ENCODE measurements at places on chromosomes 1 and 21.

DNA sequence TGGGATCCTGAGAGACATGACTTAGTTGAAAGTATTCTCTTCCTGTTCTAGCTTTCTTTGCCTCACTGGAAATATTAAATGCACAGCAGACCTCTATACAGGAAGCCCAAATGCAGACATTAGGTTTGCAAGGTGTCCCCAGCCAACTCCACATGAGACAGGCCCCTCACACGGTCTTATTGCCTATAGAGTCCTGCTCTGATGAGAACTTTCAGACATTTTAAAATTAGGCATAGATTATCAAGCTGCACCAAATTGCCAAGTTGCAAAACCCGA is 251.9 kb upstream of the C1orf105 start:
- DNase-seq: no peak

DNA sequence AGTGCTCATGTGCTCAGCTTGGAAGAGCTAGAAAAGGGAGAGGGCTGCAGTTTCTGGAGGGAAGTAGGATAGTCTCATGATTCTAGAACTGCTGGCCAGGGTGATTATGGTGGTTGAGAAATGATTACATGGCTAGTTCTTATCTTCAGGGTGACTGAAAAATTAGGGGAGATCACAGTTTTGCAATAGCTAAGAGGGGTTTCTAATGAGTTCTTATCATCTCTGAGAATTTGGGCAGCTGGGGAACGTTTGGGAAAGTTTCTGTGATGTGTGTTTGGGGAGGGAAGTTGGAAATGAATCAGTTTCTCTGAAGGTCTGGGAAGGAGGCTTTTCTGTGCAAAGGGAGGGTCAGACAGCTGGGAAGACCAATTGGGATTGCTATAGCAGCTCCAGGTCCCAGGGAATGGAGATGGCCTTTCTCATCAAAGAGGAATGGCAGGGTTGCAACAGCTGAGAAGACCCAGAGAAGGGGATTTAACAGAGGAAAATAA is 7.6 kb upstream of the RHOU start:
- DNase-seq: no peak

GRCh38 chr1:44030605-44031251 is 534 bp downstream of the SLC6A9 start:
- no peak for DNase-seq

GRCh38 chr1:12594966-12595756 is 22.8 kb downstream of the DHRS3 start:
- no peak for DNase-seq

GRCh38 chr1:161088587-161089110 is 709 bp downstream of the NECTIN4 start:
- no peak for DNase-seq

GRCh38 chr1:109319114-109319513 is 12.3 kb upstream of the MYBPHL start:
- no peak for DNase-seq

- DNase-seq: no peak
These were observed 3.1 kb downstream of the PRKAB2 start for GRCh38 chr1:147169171-147169570.

DNA sequence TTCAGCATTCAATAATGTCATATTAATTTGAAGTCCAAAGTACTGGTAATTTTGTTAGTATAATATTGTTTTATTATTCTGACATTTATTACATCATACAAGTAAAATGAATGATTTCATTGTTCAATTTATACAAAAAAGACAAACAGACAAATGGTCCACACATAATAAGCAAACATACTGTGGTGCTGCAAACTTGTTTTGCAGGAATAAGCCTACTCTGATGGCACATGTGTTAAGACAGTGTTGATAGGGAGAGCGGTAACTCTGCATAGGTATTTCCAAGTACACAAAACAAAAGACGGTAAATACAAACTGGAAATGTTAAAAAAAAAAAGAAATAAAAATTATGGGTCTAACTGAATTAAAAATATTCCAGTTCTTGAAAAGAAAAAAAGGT is 59.7 kb upstream of the DPYD start:
- DNase-seq: no peak

GRCh38 chr1:207918581-207918980 is 7.7 kb upstream of the CD34 start:
- DNase-seq: no peak

DNA sequence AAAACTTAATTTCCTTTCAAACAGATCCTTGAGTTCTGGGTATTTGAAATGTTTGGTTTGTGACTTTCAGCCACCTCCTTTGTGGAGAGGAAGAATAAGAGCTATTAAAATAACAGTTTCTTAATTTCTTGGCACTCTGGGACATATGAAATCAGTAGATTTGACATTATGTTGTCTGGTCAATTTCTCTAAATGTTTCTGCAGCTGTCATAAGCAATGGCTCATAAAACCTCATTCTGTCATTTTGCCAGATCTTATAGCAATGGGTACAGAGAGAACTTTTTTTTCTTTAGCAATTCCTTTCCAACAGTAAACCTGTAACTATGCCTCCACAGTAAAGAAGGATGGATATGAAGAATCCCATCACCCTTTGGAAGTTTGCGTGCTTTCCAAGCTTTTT is 52.6 kb downstream of the LAMC1 start:
- no peak for DNase-seq

DNA sequence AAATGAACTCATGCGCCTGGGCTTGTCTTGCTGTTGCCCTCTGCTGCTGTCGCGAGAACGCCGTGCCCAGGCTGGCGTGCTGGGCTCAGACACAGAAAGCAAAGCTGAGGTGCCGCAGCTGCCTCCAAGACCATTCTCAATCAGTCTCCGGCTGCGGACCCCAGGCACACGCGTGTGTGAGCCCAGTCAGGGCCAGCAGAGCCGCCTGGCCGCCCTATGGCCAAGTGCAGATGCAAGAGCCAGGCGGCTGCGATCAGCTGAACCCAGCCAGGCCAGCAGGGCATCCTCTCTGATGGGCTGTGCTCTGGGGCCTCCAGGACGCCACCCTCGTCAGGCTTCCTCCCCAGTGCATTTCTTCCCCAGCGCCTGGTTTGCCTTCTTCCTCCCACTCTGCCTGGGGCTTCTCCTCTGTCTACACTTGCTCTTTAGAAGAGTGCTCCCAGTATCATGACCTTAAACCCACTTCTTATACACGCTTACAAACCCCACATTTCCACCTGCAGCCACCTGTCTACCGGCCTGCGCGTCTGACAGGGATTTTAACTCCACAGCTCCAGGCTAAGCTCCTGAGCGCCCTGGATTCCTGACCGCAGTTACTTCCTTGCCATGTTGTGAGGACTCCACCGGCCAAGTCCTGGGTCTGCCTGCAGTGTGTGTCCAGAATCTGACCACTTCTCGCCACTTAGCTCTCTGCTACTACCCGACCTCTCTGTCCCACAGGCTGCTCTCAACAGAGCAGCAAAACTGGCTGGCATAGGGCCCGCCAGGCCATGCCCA is 21.7 kb upstream of the LRRC47 start:
- no peak for DNase-seq

All from NCI-H1436 treated with DMSO at 0.1 percent for 48 hours (cell line).